ENCODE measurements at places on chromosomes 12 and 14. TPM values are rescaled to one million over a fixed set of nuclear protein-coding genes. Genes with fewer than 3 reads are reported as not detected.

The CDK2 gene
- total RNA-seq: 48.9 TPM

The CDKN1B gene
- 54.0 TPM for total RNA-seq

The SLC7A7 gene
- total RNA-seq: 2.7 TPM

The CIROP gene
- not detected for total RNA-seq

The ARL6IP4 gene
- total RNA-seq: 192 TPM

The RGS6 gene
- 0.15 TPM for total RNA-seq

The SYCP3 gene
- total RNA-seq: not detected

The TBX5 gene
- total RNA-seq: not detected

The FCF1 gene
- 42.2 TPM for total RNA-seq

The KLHL33 gene
- total RNA-seq: 0.05 TPM

- no peak for DNase-seq
- no peak overlapping the region for H3K27ac ChIP-seq
- H3K27me3 ChIP-seq: no peaks in the 10 kb centered on the region
- H3K36me3 ChIP-seq: no peaks in the 10 kb centered on the region
- H3K4me1 ChIP-seq: no peaks in the 10 kb centered on the region
Measured at GRCh38 chr12:25682421-25682820, 129.3 kb upstream of the LMNTD1 start.

GRCh38 chr12:105658389-105658788 is 327.9 kb downstream of the C12orf75 start:
- H3K36me3 ChIP-seq: no peaks in the 10 kb centered on the region
- H3K27ac ChIP-seq: no peak overlapping the region
- H3K4me1 ChIP-seq: no peaks in the 10 kb centered on the region
- H3K4me3 ChIP-seq: no peak overlapping the region
- no peaks in the 10 kb centered on the region for H3K27me3 ChIP-seq

DNA sequence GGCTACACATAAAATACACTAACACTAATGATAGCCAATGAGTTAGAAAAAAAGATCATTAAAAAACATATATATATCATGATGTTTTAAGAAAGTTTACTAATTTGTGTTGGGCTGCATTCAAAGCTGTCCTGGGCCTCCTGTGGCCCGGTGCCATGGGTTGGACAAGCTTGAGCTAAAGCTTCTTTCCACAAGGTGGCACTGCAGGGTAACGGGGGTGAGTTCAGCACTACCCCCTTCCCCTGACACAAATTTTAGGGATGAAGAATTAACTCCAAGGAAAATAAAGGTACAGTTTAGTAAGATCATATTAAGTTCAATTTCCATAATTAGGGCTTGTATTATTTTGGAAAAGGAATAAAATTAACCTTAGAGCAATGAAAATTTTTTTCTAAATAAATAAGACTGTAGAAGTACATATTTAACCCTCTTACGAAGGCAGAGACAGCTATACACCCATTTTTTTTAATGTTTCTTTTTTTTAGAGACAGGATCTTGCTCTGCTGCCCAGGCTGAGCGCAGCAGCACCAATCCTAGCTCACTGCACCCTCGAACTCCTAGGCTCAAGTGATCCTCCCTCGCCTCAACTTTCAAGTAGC is 38.9 kb downstream of the PPP1R13B start:
- DNase-seq: peak; percentile 87
- no peaks in the 10 kb centered on the region for H3K36me3 ChIP-seq
- H3K27ac ChIP-seq: no peak overlapping the region
- no peaks in the 10 kb centered on the region for H3K4me1 ChIP-seq

DNA sequence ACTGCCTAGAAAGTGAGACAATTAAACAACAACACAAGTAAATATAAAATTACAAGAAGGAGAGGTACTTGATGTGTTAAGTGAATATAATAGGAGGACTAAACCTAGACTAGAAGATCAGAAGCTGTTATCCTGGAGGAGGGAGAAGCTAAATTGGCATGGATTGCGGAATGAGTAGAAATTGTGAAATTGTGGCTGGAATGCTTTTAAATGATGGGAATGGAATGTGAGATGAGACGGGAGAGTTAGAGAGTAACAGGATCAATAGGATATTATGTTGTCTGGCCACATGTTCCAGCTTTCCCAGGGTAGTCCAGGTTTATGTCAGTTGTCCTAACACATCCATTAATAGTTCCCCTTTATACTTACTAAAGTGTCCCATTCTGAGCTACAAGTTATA is 44.0 kb upstream of the CPNE8 start:
- H3K4me3 ChIP-seq: no peak overlapping the region
- no peak overlapping the region for H3K27ac ChIP-seq
- peaks cover 3% of the 10 kb centered on the region for H3K4me1 ChIP-seq
- no peaks in the 10 kb centered on the region for H3K27me3 ChIP-seq

DNA sequence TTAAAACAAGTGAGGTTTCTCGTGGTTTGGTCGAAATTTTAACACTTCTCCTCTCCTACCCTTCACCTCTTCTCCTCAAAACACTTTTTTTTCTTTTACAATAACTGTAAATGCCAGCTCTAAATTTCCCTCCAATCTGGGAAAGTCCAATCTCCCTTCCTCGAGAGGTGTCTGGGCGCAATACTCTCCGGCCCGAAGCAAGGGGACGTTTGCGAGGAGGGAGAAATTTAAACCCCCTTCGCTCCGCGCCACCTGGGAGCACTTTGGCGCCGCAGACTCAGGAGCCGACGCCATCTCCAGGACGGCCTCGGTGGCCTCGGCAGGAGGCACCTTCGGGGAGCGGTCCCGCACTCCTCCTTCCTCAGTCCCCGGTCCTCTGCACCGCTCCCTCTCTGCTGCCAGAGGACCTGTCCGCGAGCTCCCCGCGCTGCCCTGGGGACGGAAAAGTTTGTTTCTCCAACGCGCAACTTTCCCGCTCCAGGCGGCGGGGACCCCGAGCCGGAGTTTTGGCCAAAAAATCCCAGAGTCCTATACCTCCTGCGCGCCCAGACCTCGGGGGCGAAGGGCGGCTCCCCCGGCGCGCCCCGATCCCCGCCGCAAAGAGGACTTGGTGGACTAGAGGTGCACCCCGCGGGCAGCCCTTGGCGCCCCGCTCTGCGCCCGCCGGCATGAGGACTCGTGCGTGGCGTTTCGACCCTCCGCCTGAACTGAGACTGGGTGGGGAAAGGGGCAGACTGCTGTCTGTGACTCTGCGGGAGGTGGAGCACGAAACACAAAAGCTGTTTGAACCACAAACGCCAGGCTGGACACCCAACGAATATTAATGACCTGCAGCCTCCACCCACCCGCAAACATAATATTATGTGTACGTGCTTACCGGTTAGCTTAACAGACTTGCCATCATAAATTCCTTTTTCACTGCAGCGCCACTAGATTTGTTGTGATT is 95.2 kb upstream of the HMGA2 start:
- H3K36me3 ChIP-seq: no peaks in the 10 kb centered on the region
- peaks cover 28% of the 10 kb centered on the region for H3K27me3 ChIP-seq
- DNase-seq: no peak
- H3K27ac ChIP-seq: no peak overlapping the region

GRCh38 chr14:60657456-60658210 is 8.4 kb upstream of the SIX1 start:
- no peaks in the 10 kb centered on the region for H3K36me3 ChIP-seq
- peak overlapping the region; percentile 65 for H3K4me3 ChIP-seq
- no peak overlapping the region for H3K27ac ChIP-seq
- no peak for DNase-seq
- peaks cover 72% of the 10 kb centered on the region for H3K27me3 ChIP-seq

GRCh38 chr12:52234223-52234810 is 1.3 kb downstream of the KRT7 start:
- H3K4me1 ChIP-seq: peaks cover 10% of the 10 kb centered on the region
- DNase-seq: no peak
- H3K4me3 ChIP-seq: no peak overlapping the region
- peaks cover 6% of the 10 kb centered on the region for H3K27me3 ChIP-seq

GRCh38 chr12:102454808-102455760 is 25.3 kb downstream of the IGF1 start:
- H3K4me1 ChIP-seq: no peaks in the 10 kb centered on the region
- no peak overlapping the region for H3K4me3 ChIP-seq
- no peaks in the 10 kb centered on the region for H3K36me3 ChIP-seq
- H3K27ac ChIP-seq: no peak overlapping the region

DNA sequence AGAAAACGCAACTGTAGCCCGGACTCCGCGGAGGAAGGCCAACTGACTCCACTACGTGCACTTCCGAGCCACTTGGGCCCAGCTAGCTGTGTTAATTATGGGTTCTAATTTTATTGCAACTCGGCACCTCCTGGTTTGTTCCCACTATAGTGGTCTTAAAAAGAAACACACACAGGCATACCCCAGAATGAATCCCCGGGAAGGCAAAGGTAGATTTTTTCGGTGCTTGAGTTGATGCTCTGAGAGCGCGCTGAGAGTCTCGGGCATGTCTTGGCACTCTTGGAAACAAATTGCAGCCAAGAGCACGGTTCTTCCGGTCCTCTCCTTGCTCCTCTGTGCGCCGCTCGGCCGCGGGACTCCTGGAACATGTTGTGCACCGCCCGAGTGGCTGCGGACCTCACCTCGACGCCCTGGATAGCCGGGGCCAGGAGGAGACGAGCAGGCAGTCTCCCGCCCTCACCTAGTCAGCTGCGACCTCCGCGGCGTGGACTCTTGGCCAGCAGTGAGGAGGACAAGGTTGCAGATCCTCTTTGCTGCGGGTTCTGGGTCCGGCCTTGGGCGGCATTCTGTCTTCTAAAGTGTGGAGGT is 6.8 kb upstream of the PAX9 start:
- H3K36me3 ChIP-seq: no peaks in the 10 kb centered on the region
- no peak overlapping the region for H3K4me3 ChIP-seq

GRCh38 chr12:124774054-124774461 is 89.6 kb downstream of the SCARB1 start:
- no peaks in the 10 kb centered on the region for H3K36me3 ChIP-seq
- H3K27ac ChIP-seq: no peak overlapping the region
- H3K27me3 ChIP-seq: no peaks in the 10 kb centered on the region
- peaks cover 5% of the 10 kb centered on the region for H3K4me1 ChIP-seq
- DNase-seq: no peak
- no peak overlapping the region for H3K4me3 ChIP-seq

DNA sequence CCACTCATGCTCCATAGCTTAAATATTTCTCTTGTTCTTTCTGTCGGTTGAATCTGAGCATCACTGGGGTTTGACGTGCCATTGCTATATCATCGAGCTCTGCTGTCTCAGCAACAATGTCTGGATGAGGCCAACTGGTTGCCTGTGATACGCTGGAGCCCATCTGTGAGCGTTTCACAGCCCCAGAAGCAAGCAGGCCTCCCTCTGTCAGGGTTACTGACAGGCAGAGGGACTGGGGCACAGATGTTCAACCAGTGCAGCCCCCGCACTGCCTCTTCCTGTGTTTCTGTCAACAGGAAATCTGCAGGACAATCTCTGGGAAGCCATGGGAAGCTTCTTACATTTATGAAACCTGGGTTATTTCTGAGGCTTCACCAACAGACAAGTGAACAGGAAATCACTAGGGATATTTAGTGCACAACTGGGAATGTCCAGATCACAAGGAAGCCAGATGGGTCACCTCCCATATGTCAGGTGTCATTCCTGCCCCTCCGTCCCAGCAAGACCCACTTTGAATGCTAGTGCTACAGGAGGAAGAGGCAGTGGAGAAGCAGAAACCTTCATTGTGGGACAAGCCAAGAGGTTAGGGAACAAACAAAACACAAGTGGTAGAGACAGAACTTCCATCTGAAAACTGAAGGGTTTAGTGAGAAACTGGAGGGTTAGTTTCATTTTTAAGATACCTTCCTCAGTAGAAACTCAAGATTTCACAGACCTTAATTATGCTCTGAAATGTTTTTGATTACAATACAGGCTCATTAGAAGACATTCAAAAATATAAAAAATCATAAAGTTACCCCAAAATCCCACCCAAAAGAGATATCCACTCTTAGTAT is 24.1 kb downstream of the DMAC2L start:
- peak overlapping the region; percentile 60 for H3K27ac ChIP-seq
- DNase-seq: no peak
- H3K4me1 ChIP-seq: no peaks in the 10 kb centered on the region
- no peak overlapping the region for H3K4me3 ChIP-seq
- no peaks in the 10 kb centered on the region for H3K27me3 ChIP-seq

DNA sequence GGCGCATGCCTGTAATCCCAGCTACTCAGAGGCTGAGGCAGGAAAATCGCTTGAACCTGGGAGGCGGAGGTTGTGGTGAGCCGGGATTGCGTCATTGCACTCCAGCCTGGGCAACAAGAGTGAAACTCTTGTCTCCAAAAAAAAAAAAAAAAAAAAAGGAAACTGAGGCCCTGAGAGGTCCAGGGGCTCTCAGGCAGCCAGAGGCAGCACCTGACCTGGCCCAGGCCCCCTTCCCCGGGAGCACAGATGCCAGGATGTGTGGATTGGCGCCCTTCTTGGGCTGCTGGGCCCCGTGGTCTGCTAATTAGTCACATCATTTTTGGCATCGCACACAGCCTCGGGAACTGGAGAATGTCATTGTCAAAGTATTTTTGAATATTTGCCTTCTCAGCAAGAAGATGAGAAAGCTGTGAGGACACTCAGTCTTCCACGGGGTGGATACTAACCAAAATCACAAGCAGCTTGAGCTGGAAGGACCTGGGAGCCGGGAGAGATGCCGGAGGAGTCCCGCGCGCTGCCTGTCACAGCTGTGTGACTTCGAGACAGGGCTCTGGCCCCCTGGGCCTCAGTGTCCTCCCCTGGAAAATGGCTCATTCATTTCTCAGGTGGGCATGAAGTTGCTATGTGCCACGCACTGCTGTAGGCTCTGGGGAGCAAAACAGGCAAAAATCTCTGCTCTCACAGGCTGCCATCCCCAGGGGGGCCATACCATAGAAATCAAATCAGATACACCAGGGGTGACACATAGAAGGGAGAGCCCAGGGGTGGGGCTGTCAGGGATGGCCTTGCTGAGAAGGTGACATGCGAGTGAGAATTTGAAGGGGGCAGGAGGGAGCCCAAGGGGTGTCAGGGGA is 12.5 kb upstream of the RCOR1 start:
- no peak for DNase-seq
- no peaks in the 10 kb centered on the region for H3K27me3 ChIP-seq
- H3K27ac ChIP-seq: no peak overlapping the region
- H3K4me1 ChIP-seq: no peaks in the 10 kb centered on the region
- H3K36me3 ChIP-seq: no peaks in the 10 kb centered on the region

DNA sequence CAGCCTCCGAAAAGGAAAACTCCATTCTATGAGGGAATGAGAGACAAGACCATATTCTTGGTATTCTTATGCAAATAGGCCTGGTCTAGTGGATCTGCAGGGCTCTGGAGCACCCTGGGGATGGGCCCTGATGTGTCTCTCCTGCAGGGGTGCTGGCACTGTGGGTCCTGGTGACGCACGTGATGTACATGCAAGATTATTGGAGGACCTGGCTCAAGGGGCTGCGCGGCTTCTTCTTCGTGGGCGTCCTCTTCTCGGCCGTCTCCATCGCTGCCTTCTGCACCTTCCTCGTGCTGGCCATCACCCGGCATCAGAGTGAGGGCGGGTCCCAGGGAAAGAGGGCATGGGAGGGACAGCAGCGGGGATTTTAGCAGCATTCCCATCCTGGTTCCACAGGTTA is 5.8 kb downstream of the SLC48A1 start:
- H3K27me3 ChIP-seq: no peaks in the 10 kb centered on the region
- no peak overlapping the region for H3K27ac ChIP-seq
- H3K4me3 ChIP-seq: no peak overlapping the region
- H3K4me1 ChIP-seq: no peaks in the 10 kb centered on the region
- no peaks in the 10 kb centered on the region for H3K36me3 ChIP-seq
- no peak for DNase-seq
